ENCODE measurements at places on chromosomes 1 and 21.
A peak's percentile ranks its signal among the peaks of the same experiment; 100 is the strongest.

- DNase-seq, result no peak
Measured at GRCh38 chr1:167043752-167044488, 46.3 kb downstream of the GPA33 start.

DNA sequence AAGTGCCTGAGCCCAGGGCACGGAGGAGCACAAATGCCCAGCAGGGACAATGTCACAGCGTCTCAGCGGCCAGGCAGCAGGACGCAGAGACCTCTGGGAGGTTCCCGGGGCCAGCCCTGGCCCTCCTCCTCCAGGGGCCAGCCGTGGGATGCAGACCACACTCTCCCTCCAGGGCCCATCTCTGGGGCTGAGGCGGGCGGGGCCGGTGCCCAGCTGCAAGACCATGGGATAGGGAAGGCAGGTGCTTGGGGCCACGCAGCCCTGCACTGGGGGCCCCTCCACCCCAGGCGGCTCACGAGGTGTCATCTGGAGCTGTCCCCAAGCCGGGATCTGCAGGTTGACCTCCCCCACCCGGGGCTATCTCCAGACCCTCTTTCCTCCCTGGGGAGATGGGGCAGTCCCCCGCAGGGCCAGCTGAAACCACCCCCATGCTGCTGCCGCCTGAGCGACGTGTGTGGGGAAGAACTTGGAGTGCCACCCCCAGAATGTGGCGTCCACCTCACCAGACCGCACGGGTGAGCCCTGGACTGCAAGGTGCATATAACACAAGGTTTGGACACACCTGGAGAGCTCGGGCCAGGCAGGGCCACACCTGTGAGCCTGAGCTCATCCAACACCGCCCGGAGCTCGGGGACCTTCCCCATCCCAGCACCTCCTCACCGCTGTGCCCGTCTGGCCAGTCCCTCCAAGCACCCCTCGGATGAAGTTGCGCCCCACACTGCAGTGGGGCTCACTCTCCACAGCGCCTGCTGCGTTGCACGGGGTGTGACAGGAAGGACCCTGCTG lies 4.1 kb upstream of the TTLL10 start:
- no peak for DNase-seq

DNA sequence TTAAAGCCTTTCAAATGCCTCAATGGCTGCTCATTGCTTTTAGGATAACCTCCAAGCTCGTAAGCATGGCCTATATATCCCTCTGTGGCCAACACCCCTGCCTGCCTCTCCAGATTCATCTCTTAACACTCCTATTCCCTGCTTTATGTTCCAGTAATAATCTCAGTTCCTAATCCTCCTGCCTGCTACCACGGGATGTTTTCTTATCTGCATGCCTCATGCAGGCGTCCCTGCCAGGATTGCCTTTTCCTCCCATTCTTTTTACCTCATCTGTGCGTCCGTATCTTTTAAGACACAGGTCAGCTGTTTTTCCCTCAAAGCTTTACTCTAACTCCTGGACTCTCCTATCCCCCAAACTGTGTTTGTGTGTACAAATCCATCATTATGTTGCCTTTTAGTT lies 36.1 kb downstream of the ZBTB40 start:
- no peak for DNase-seq

DNA sequence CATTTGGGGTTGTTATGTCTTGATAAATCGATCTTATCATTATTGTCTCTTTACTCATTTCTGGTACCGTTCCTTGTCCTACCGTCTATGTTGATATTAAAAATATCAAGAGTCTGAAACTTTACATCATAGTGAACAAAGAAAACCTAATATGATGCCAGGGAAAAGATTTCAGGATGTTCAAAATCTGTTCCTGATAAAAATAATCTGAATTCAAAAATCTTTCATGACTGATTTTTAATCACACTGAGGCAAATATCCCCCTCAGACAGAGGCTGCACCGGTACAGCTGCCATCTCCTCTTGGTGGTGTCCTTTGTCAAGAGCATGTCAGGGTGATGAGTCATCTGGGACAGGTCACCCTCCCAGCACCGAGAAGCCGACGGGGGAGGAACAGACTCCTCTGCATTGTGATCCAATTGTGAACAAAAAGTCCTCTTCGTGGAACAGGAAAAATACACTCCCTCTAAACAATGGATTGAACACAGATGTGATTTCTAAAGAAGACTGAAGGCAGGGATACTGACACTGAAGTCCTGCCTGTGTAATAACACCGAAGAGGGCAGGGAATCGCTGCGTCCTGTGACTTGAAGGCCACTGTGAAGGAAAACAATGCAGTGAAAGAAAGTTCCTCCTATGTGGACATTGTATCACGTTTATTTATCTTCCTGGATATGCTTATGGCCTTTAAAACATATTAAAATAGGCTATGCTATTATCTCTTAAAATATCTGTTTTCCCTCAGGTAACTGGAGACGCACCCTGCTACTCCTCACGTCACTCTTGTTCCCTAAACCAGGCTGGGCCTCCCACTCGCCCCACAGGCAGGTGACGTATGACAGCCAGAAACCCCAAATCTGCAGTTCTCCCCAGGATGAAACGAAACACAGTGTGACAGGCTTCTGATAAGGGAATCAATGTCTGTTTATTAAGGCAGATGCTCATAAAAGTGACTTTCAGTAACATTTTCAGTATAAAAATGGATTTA lies 4.3 kb upstream of the SPATC1L start:
- DNase-seq, result peak; percentile 55

DNA sequence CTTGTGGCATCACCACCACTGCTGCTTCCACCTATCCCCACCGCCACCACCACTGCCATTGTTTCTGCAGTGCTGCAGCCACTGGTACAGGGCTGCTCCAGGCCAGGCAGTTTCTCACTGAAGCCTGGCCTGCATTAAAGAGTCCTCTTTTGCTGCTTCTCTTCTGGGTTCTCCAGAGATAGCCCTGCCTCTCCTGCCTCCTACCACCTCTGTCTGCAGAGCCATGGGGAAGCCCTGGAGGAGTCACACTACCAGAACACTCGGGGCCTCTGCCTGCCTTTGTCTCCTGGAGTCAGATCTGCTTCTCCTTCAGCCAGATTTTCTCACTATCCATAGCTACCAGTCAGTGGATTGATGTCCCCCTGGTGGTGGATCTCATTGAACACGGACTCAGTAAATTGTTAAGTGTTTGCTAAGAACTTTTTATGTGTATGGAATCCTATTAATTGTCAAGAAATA lies 37.7 kb upstream of the DDAH1 start:
- DNase-seq, result no peak

DNA sequence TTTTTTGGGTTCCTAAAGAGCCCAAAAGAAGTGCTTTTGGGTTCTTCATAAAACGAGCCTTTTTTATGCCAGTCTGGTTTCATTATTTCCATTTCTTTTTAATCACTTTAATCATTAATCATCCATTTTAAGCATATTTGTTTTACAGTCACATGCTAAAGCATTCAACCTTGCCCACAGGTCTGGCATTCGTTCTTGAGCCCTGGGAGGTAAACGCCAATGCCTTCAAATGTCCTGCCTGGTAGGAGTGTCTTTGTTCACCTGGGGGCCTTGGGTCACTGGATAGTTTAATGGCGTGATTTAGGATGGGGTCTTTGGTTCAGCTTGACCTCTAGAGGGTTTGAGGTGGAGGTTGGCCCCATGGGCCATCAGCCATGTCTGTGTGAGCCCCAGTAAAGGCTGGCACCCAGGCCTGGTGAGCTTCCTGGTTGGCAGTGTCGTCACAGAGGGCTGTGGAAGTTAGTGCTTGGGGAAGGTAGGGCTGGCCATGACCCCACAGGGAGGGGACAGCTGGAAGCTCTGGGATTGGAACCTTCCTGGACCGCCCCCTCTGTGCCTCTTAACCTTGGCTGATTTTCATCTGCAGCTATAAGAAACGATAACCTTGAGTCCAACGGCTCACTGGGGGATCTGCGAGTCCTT lies 20.2 kb downstream of the C1orf174 start:
- no peak for DNase-seq

DNA sequence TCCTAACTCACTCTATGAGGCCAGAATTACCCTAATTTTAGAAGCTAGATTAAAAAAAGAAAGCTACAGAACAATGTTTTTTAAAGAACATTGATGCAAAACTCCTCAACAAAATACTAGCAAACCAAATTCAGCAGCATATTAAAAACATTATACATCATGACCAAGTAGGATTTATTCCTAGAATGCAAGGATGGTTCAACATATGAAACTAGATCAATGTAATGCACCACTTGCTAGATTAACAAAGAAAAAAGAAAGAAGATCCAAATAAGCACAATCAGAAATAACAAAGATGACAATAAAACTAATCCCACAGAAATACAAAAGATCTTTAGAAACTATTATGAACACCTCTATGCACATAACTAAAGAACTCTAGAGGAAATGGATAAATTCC lies 13.3 kb upstream of the PPT1 start:
- no peak for DNase-seq

DNA sequence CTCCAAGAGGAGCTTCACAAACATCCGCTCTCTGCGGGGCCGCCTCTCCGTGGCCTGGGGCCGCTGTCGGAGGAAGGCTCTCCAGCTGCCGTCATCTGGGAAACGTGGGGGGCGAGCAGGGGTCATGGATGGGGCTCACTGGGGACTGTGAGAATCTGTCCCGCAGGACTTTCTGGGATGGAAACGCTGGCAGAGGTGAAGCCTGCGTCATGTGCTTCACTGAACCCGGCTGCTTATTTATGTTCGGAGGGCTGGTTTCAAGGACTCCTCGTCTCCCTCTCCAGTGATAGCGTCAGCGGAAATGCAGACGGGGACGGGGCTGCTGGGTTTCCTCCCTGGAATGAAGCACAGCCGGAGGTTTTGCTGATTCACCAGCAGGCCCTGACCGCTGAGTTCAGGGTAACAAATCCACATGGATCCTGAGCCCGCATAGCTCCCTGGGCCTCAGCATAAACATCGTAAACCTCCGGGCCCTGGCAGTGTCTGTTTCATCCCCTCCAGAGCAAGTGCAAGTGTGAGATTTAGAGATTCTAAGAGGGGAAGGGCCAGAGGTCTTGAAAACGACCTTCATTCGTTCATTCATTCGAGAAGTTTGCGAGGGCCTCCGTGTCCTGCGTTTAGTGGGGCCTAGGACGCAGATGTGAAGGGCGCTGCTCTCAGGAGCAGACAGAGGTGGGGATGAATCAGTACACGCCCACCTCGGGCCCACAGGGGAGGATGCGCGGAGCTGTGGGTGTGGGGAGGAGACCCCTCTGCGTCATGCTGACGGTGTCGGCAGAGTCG lies 7.0 kb upstream of the POFUT2 start:
- DNase-seq, result no peak

DNA sequence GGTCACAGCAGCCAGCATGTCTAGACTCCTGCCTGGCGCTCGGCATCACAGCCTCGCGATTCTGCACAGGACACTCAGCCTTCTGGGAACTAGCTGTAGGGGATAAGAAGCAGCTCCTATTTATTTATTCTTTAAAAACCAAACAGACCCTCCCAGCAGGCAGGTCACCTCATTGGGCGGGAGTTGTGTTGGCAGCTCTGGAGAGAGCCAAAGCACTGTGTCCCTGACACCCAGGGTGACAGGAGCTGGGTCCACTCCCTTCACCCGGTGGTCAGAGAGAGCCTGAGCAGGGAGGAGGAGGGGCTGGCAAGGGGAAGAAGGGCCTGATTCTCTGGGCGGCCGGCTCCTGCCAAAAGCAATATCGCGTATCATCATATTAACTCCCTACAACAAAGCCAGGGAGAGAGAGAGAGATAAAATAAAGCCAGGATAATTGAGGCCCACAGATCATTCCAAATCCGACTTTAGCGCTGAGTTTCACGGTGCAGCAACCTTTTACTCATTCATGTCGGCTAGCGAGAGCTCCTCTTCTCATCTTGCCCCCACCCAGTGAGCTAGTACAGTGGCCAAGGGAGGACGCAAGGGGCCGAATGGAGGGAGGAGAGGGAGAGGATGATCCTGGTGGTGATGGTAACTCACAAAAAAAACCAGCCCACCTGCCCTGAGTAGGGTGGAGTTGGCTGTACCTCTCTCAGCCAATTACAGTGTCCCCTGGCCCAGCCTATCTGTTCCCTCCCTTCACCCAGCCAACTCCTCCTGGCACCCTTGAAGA lies 79.8 kb upstream of the IFFO2 start:
- no peak for DNase-seq

GRCh38 chr1:173330149-173330951 lies 123.2 kb upstream of the TNFSF4 start:
- DNase-seq, result no peak

GRCh38 chr1:195328102-195328501 lies 1280.1 kb downstream of the KCNT2 start:
- no peak for DNase-seq

DNA sequence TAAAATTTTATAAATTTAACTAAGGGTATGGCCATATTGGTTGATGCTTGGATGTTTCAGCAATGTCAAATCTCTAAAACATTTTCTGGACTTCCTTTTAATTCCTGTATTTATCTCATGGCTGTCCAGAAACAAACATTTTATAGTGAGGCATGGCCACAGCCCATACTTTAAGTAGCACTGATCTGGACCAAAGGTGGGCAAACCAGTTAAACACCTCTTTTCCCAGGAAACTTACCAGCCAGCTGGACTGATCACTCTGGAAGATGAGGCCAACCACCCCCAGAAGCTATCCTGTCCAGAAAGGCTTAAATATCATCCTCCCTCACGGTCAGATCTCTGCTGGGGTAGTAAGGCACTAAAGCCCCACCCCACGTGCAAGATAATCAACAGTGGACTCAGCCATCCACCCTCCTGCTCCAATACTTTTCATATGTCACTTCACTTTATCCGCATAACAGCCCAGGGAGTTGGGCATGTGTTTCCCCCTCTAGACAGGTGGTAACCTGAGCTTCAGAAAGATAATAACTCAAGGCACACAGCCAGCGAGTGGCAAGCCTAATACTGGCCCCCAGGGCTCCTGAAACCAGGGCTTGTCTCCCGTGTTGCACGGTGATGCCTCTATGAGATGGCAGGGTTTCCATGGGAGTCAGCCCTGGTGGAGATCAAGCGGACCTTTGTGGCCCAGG lies 120.5 kb upstream of the NGF start:
- DNase-seq, result no peak

- no peak for DNase-seq
Measured at GRCh38 chr1:232943679-232944252, 6.6 kb upstream of the NTPCR start.

DNA sequence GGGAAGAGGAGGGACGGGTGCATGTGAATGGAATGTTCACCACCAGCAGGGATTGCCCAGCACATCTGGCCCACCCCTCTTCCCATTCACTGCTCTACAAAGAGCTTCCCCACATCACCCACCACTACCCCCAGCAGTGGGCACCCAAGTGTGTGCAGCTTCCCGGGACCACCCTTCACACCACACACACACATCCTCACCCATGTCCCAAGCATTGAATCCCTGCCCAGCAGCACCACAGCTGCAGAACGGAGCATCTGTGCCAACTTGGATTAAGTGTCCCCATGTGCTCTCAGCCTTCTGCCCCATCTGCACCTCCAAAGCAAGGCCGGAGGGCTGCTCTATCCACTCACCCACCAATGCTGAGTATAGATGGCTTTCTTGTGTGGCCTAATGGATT lies 141.4 kb downstream of the PSMG1 start:
- no peak for DNase-seq

DNA sequence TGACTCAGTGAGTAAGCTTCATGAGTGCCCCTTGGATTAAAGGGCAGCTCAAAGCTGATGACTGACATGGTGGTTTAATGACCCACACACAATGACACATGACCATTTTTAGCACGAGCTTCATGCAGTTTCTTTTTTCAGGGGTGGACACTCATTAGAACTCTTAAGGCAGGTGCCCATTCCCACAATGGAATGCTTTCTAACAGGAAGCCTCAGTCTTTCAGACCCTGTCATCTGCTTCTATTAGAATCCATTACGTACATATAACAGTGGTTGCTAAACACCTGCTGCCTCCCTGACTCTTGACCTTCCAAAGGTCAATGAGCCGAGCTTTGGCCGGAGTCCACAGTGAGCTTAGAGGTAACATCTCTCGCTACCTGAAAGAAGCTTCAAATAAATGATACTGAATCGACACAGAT lies 27.4 kb downstream of the AKNAD1 start:
- no peak for DNase-seq

Data from nucleus accumbens (tissue), 56 donors.